Stimulated activated CD8-positive, alpha-beta memory T cell treated with anti-CD3 and anti-CD28 coated beads, Interleukin-7, amount 100 ng/mL, for 1 hour (primary cell): ENCODE measurements at places on chromosomes 4 and X.
A peak's percentile ranks its signal among the peaks of the same experiment; 100 is the strongest.

DNA sequence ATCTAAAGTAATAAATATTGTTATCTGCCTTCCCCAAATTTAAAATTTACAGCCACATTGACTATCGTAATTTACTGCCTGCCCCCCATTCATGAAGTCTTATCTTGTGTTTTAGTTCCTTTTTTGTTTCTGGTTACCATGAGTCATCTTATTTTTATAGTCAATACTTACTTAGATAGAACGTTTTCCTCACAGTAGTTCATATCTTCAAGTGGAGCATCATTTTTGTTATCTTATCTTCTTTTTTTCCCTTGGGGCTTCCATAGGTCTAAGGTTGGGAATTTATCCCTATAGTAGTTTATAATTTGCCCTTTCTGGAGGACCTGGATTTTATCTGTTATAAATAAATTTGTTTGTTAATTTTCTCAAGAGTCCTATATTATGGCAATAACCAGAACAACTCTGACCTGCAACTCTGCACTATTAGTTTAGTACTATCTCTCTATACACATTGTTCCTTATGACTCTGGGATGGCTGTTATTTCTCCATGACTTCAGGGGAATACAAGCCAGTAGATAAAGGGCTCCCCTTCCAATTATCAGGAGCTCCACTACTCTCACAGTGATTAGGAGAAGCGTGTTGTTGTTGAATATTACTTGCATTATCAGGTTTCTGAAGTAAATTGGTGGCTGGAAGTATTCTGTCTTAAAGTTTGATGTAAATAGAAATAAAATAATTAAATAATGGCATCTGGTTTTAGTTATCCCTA, 330.6 kb downstream of the GALNTL6 start:
- no peak for DNase-seq

GRCh38 chr4:3404546-3404945, 37.2 kb upstream of the HGFAC start:
- DNase-seq = no peak

GRCh38 chrX:47814851-47815250, 21.9 kb upstream of the ZNF81 start:
- DNase-seq = no peak

DNA sequence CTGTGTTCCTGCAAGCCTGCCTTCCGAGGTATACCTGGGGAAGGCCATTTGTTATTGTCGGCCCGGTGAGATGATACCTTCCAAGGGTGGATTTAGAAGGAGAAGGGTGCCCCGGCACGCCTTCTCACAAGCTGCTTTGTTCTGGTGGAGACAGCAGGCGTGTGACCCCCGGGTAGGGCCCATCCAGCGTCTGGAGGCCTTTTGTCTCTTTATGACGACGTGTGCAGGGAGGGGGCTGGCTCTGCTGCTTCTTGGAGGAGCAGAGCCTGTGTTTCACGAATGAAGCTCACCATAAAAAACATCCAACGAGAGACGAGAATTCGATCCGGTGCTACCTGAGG, 45.3 kb downstream of the SHOX start:
- DNase-seq = no peak

DNA sequence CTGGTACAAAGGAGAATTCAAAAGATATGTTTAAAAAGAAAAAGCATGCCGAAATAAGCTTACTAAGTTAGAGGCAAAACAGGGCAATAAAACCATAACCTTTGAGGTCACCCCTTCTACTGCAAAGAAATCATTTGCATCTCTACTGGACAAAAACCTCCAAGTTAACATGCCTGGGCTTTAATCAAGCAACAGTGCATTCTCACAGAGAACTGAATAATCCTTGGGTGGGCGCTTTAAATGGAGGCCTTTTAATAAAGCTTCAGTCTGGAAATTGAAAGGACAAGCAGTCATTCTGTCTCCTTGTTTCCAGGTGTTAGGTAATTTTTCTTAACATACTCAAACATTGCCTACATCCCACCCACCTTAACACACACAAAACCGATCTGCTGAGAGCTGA, 34.6 kb upstream of the SMS start:
- no peak for DNase-seq

DNA sequence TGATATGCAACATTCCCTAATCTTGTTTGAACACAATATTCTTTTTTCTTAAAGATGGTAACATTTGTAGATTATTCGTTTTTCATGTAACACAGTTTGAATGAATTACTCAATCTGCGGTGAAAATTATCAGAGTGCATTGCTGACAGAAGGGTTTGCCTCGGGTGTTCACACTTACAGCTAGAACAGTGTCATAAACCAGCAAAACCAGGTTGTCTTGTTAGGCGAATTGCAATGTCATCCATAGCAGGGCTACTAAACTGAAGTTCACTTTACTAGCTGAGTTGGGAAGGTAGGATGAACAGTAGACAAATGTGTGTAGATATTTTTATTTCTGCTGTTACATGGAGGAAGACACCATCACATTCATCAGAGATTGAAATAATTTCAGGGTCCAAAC, 98.9 kb downstream of the SLC39A8 start:
- no peak for DNase-seq

- DNase-seq = no peak
These were observed 146.1 kb downstream of the NEXMIF start for GRCh38 chrX:74779175-74779574.

- DNase-seq = no peak
These were observed 29.3 kb upstream of the MYOZ2 start for GRCh38 chr4:119106036-119107000.

DNA sequence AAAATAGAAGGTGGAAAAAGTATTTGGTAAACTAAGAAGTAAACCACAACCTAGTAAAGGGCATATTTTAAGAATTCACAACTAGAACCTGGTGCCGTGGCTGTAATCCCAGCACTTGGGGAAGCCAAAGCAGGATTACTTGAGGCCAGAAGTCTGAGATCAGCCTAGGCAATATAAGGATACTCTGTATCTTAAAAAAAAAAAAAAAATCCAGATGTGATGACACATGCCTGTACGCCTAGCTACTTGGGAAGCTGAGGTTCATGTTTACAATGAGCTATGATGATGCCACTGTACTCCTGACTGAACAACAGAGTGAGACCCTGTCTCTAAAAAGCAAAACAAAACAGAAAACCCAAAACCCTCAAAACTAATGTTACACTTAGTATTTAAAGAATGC, 294.9 kb upstream of the ZCCHC13 start:
- DNase-seq = no peak

GRCh38 chrX:123476611-123477219, 256.1 kb downstream of the THOC2 start:
- DNase-seq = no peak

- DNase-seq = no peak
These were observed 267.4 kb downstream of the RAPGEF2 start for GRCh38 chr4:159370286-159370685.

DNA sequence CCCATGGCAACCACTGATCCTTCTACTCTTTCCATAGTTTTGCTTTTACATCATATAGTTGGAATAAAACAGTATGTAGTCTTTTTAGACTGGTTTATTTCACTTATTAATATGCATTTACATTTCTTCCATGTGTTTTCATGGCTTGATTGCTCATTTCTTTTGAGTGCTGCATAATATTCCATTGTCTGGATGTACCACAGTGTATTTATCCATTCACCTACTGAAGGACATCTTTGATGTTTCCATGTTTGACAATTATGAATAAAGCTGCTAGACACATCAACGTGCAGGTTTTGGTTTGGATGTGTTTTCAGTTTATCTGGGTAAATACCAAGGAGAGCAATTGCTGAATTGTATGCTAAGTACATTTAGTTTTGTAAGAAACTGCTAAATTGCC, 13.7 kb upstream of the GPRASP1 start:
- no peak for DNase-seq

DNA sequence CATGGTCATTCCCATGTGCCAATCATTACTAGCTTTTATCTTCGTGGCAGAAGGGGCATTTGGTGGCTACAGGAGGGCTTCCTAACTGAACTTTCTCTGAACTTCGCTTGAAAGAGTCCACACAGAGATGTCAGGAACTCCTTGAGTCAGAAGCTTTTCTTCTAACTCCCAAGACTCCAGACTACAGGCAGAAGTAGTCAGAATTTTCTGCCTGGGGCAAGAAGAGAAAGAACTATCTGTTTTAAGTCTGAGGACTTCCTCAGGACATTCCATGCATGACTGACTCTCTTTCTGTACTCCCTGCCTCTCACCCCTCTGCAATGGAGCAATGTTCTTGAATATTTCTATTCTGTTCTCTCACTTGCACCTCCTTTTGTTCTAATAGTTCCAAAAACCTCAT, 170.5 kb upstream of the TBC1D9 start:
- DNase-seq = no peak

- DNase-seq = no peak
These were observed 20.1 kb upstream of the FGFR3 start for GRCh38 chr4:1772853-1773538.

DNA sequence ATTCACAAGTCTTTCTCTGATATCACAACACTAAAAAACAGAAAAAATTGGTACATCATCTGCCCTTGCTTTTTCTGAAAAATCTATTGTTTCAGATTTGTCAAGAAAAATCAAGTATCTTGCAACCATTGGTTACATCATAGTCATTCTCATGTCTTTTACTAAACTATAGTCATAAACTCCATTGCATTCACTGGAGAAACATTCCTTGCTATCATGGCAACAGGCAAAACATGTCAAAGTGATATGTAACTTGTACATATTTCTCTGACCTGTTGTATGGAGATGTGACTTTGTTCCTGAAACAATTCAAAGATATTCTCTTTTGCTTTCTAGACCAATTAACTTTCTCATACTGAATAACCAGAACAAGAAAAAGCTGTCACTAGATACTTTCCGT, 121.9 kb upstream of the ANK2 start:
- no peak for DNase-seq

DNA sequence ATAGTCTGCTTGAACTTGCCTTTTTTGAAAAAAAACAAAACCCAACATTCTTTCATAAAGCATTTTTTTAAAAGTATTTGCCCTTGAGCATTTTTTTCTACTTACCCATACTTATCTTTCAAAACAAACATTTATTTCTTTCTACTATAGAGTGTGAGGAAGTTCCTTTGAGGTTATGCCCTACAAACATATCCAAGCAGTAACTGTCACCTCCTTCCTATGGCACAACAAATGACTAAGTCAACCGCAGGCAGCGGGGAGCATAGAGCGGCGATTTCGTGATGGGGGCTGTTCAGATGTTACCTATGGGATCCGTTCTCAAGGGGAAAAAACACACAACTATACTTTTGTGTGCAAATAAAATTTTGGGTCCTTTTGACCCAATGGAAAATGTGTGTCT, 19.4 kb downstream of the SPRY1 start:
- peak; percentile 5 for DNase-seq

- no peak for DNase-seq
These were observed 61.8 kb upstream of the STOX2 start for GRCh38 chr4:183843248-183843671.

- DNase-seq = no peak
These were observed 208.8 kb downstream of the UGT8 start for GRCh38 chr4:114807357-114807756.

- no peak for DNase-seq
These were observed 28.1 kb upstream of the ZNF330 start for GRCh38 chr4:141192564-141192963.

DNA sequence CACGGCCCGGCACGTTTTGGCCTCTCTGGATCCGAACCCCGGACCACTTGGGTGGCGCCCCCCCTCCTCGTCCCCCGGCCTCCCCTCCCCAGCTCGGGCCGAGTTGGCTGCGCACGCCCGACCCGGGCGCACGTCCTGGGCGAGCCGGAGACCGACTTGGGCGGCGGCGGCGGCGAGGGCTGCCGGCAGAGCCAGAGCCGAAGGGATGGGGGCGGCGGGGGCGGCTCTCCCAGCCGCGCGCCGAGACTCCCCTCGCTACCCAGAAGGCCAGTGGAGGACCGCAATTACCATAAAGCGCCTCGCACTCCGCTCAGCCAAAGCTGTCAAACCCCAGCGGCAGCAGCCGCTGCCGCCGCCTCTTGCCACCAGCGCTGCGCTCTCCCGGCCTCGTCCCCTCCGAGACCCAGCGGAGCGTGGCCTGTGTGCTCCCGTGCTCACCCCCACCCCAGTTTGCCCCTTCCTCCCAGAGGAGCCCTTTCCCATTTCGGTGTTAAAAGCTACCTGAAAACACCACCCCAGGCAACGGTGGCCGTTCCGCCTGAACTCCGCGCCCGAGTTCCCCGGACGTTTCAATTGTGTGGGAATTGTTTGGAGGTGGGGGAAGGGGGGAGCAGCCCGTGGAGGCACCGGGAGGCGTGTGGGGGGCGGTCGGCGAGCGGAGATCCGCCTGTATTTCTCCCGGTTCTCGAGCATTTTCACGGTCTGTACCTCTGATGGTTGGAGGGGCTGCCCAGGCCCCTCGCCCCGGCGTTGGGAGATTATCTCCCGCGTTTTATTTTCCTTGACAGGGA, 701 bp upstream of the BCOR start:
- DNase-seq = no peak

GRCh38 chrX:103513067-103513466, 6.2 kb downstream of the RAB40A start:
- DNase-seq = no peak

DNA sequence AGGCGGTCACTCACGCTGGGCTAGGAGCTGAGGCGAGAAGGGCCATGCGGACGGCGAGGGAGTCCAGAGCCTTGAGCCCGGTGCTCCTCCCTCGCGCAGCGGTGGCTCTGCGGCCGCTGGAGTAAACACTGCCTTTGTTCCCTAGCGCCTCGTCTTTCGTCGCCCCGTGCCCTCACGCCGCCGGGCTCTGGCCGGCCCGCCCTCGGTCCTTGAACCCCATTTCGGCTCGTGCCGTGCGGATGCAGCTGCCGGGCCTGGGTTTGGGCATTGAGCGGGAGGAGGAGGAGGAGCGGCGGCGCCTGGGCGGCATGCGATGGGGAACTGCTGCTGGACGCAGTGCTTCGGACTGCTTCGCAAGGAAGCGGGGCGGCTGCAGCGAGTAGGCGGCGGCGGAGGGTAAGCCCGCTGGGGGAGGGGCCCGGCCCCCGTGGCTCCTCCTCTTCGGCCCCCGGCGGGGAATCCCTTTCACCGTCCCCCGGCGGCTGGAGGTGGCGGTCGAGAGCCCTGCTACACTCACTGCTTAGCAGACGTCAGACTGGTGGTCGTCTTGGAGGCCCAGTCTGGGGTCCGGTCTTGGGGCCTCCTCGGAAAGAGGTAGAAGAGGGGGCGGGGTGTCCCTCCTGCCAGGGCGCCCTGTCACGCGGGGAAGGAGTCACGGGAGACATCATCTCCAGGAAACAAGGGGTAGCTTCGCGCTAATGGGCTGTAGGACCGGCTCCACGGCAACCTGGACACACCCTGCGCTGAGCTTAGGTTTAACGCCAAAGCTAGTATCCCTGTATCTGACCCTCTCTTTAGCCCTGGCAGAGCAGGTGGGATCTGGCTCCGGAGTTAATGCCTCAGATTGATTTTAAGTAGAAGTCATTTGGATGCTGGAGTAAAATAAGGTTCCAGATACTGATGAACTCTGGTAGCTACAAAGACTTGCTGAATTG, at the start of gene AP1AR:
TSS of gene AP1AR (plus strand) at position 9 of the 935 bp plus-strand sequence. CDS start at position 314, 305 bp downstream.
- peak; percentile 66 for DNase-seq

GRCh38 chr4:185792384-185793115, 19.4 kb downstream of the SORBS2 start:
- no peak for DNase-seq
